Hematopoietic multipotent progenitor cell treated with erythropoietin and hydrocortisone succinate and interleukin-3 and kit ligand, for 15 days (in vitro differentiated cells): ENCODE measurements at places on chromosomes 3 and 15.

DNA sequence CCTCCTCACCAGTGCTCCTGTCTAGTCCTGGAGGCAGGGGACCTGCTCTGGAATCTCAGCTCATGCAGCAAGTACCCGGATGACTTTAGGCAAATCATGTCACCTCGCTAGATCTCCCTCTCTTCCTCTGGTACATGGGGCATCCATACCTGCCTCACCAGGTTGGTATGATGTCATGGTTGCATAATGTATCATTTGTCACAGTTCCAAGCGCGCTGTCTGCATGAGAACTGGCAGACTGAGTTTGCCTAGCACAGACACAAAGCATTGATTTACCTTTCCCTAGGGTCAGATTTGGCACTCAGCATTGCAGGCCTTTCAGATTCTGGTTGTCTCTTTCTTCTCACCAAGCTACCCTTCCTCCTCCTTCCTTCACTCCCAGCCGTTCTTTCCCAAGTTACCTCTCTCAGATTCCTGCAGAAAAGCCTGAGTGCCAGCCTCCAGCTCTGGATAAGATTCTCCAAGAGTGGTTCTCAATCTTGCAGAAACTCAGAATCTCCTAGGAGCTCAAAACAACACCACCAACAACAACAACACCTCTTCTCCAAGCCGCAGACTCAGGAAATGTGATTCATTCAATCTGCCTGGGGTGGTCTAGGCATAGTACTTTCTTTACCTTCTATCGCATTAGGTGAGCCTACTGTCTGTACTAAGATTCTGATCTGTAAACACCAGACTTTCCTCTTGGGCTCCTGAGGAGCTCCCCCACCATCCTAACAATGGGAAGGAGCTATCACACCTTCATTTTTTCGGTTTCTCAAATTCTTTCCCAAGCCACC is 29.5 kb downstream of the FAM43A start:
- no peak for DNase-seq

DNA sequence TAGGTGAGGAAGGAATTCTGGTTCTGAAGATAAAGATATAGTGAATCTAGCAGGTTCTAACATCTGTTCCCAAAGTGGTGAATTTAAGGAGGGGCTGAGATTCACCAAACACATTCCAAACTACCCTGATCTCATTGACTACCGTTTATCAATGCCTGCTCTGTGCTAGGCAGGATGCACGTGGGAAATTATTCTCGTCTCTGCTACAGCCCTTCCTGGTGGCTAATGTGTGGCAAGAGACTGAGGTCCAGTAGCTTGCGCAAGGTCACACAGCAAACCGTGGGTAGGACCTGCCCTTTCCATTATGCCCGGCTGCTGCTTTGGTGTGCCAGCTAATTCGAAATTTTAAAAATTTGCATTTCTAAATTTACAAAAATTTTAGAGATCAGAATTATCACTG is 209.5 kb upstream of the TRIM42 start:
- DNase-seq = no peak

- no peak for DNase-seq
These were observed 1010.8 kb downstream of the OTOL1 start for GRCh38 chr3:162507397-162507796.

GRCh38 chr3:21944251-21944650 is 193.2 kb upstream of the ZNF385D start:
- no peak for DNase-seq

DNA sequence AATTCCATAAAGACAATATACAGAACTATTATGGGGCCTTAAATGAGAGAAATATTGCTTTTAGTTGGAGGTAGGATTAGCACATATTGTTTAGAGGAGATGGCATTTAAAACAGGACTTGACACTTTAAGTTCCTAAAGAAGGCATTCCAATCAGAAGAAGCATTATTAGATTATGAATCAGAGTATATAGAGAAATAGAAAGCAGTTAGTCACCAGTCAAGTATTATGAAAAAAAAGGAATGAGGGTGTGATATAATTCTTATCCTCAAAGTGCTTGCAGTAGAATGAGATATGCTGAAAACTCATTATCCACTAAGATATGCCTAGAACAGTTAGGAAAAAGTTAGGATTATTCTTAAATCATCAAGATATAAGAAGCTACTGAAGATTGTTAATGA is 456.2 kb downstream of the ZNF385D start:
- no peak for DNase-seq

GRCh38 chr15:60371175-60372051 is 26.4 kb downstream of the ANXA2 start:
- no peak for DNase-seq

DNA sequence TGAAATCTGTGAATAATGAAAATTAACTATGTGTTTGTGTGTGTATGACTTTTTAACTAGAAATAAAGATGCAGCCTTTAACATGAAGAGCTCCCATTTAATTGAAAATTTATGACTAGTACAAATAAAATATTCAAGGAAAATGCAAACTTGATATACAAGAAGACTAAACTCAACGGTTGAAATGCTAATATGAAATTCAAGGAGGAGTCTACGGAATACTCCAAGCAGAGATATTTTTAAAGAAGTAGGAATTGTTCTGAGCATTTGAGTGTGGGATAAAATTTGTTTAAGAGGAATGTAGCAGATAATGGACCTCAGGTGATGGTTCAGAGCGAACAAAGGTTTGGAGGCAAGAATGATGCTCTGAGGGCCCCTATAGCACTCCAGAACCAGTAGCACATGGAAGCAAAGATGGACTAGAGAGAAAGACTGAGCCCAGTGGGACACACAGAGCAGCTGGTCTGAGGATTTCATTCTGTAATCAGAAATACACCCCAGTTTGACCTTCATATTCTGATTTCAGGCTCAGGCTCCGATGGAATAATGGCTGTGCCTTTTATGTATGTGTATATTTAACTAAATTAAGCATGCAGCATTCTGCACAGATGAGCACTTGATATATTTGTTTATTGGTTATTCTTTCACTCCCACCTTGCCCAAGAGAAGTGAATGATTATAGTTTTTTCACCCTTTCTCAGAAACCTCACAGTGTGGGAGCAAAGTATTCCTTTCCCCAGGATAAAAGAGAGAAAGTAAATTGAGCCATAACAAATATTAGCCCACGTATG is 227.1 kb downstream of the ZPLD1 start:
- DNase-seq = no peak

GRCh38 chr15:95464509-95464908 is 866.0 kb upstream of the NR2F2 start:
- no peak for DNase-seq
